ENCODE measurements at places on chromosomes 6 and 20.

DNA sequence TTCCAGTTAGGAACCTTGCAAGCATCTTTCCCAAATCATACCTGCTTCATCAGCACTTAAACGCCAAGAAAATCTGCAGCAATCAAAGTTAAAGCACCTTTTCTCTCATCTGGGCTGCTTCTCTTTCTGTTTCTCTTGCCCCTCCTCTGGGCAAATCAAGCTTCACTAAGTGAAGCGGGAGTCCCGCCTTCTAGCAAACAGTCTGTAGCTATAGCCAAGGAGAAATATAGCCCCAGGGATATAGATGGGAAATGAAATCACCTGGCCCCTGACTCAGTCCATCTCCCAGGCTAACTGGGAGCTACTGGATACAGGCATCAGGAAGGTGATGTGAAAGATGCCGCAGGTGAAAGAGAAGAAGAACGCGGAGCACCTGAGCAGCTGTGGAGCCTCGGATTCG is 481.9 kb downstream of the C6orf118 start:
- DNase-seq, result no peak

DNA sequence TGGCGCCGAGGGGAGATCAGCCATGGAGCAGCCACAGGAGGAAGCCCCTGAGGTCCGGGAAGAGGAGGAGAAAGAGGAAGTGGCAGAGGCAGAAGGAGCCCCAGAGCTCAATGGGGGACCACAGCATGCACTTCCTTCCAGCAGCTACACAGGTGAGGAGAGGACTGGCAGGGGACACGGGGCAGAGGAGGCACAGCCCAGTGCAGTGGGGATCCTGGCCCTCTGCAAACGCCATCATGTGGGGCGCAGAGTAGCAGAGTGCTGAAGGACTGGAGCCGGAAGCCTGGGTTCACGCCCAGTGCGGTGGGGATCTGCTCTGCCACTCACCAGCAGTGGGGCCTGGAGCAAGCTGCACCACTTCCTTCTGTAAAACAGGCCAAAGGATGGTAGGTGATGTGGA is 41.1 kb upstream of the FANCE start:
- no peak for DNase-seq

GRCh38 chr20:35134472-35134871 is 12.7 kb downstream of the EDEM2 start:
- DNase-seq, result no peak

GRCh38 chr6:141688916-141689315 is 443.8 kb upstream of the GJE1 start:
- no peak for DNase-seq

- no peak for DNase-seq
Observed at GRCh38 chr6:90216072-90216977, 80.3 kb downstream of the BACH2 start.
